NCI-H1694 (cell line): ENCODE measurements at places on chromosomes 11 and 22.

DNA sequence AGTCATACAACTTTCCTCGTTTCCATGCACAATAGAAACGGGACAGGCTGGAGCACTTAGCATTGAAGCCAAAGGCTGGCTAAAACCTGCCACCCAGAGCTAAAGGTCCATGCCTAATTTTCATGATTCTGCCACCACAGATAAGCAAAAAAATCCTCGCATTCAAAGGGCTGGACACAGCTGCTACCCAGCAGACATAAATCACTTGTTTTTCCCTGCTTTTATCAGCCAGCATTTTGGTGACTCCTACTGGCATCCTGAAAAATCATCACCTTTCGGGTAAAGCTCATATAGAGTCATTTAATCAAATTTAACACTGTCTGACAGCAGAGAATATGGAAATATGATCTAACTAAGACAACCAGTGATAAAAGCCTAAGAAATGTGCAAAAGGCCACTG is 37.9 kb downstream of the ALG9 start:
- no peak for DNase-seq

GRCh38 chr11:10609636-10610035 is 41.2 kb upstream of the LYVE1 start:
- no peak for DNase-seq

- no peak for DNase-seq
These were observed 431.0 kb upstream of the B3GAT1 start for GRCh38 chr11:134843020-134843419.

DNA sequence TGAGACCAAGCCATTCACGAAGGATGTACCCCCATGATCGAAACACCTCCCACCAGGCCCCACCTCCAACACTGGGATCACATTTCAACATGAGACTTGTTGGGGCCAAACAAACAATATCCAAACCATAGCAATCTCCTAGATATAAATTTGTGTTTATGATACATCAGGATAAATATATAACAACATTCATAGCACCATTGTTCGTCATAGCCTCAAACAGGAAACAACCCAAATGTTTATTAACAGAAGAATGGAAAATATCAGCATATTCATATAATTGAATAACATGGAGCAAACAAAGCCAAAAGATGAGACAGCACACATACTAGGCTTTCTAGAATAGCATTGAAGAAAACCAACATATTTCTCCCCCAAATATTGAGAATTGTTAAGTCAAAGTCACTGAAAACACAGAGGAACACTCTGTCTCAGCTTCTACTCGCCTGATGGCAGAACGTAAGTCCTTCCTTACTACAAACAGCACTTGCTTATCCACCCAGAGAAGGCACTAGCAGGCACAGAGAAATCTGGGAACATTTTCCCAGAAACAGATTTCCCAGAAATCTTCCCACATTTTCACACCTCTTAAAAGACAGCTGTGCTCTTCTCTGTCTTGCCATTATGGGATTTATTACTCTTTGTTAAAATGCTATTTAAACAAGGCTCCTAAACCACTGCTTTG is 8.1 kb upstream of the GDPD4 start:
- no peak for DNase-seq

GRCh38 chr11:59448484-59448883 is 8.3 kb upstream of the OR4D6 start:
- DNase-seq: no peak

GRCh38 chr11:58622344-58622743 is at the start of gene CNTF:
Gene CNTF, plus strand, starts transcription at chr11:58622665. Its CDS starts 88 bp downstream, at chr11:58622753.
- no peak for DNase-seq

GRCh38 chr11:122436188-122436555 is 219.3 kb upstream of the UBASH3B start:
- no peak for DNase-seq

DNA sequence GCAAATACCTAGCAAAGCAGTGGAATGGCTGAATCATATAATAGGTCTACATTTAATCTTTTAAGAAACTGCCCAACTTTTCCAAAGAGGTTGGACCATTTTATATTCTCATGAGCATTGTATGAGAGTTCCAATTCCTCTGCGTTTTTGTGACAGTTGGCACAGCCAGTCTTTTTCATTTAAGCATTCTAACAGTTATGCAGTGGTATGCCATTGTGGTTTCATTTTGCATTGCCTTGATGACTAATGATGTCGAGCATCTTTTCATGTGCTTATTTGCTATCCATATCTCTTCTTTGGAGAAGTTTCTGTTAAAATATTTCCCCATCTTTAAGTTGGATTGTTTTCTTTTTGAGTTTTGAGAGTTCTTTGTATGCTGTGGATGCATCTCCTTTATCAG is 38.7 kb downstream of the EIF3F start:
- DNase-seq: no peak

DNA sequence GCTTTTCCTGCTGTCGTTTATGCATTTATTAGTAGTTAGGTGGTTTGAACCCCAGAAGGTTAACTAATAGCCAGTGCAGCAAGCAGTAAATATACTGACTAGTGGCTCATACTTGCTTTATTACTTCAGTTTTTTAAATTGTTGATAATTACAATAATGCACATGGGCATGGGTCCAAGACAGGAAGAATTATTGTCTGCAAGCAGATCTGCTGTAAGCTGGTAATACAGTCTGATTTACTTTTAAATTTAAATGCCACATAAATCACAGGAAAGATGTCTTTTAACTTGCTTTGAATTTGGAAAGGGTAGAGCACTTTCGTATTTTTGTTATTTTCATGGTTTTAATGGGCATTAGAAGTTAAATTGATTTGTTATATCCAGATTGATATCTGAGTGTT is 27.1 kb downstream of the APLP2 start:
- DNase-seq: no peak

DNA sequence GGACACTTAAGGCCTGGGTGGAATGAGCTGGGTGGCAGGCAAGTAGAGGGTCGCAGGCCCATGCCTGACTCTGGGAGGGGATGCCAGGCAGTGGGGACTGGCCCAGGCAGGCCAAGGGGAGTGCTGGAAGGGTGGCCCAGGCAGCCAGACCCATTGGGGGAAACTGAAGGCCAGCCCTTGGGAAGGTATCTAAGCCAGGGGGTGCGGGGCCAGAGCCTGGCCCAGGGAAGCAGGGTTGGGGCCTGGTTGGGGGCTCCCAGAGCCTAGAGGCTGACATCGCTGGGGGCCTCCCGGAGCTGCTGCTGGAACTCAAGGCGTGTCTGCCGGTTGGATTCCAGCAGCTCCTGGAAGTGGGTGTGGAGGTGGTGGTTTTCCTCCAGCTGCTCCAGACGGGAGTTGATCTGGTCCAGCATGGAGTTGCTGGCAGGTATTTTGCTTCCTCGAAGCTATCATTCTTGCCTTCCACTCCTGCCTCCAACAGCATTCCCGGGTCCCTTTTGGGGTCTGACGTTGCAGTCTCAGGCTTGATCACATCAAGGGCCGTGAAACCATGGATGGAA is 35.3 kb upstream of the XBP1 start:
- DNase-seq: no peak
